Esophagus squamous epithelium (tissue), 5 donors: ENCODE measurements at places on chromosomes 6 and 20.

DNA sequence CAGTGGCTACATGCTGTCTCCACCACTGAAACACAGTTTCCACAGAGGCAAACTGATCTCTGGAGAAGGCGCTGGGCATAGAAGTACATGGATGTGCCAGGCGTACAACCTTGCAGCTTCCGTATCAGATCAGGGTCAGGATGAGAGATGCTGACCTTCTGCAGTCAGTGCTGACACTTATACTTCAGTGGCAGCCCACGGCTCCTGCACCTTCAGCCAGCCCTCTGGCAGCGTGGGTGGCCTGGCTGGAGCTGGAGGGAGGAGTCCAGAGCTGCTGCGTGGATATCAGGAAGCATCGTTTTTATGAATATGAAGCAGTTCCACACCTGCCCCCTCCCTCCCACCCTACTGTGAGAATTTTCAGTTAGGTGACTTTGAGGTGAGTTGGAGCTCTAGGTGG lies 149.3 kb downstream of the CFAP61 start:
- no peaks in the 10 kb centered on the region for H3K27me3 ChIP-seq
- DNase-seq, result no peak
- no peaks in the 10 kb centered on the region for H3K4me1 ChIP-seq
- no peaks in the 10 kb centered on the region for H3K36me3 ChIP-seq
- H3K4me3 ChIP-seq, result no peak overlapping the region

GRCh38 chr6:12235341-12235740 lies 54.8 kb upstream of the EDN1 start:
- no peak overlapping the region for H3K27ac ChIP-seq
- no peak overlapping the region for H3K4me3 ChIP-seq
- no peaks in the 10 kb centered on the region for H3K27me3 ChIP-seq

DNA sequence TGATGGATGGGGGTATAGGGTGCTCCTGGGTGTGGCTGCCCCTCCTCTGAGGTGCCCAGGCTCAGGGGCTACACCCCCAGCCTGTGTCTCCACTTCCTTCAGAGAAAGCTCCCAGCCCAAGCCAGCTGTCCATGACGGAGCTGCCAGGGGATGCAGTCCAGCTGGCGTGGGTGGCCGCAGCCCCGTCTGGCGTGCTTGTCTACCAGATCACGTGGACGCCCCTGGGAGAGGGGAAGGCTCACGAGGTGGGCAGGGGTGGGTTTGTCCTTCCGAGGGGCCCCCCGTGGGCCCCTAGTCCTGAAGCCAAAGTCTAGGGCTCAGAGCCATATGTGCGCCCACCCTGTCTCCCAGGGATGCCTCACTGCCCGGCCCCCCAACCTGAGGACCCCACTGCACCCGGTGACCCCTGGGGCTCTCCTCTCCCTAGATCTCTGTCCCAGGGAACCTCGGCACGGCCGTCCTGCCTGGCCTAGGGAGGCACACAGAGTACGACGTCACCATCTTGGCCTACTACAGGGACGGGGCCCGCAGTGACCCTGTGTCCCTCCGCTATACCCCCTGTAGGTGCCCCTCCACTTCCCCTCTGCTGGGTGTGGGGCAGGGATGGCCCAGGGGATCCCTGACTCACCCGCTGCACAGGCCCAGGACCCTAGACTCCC lies 19.8 kb downstream of the COL20A1 start:
- DNase-seq, result no peak
- no peaks in the 10 kb centered on the region for H3K36me3 ChIP-seq
- H3K4me1 ChIP-seq, result no peaks in the 10 kb centered on the region

- H3K27ac ChIP-seq, result no peak overlapping the region
- no peak for DNase-seq
- H3K36me3 ChIP-seq, result no peaks in the 10 kb centered on the region
- no peak overlapping the region for H3K4me3 ChIP-seq
- no peaks in the 10 kb centered on the region for H3K4me1 ChIP-seq
- no peaks in the 10 kb centered on the region for H3K27me3 ChIP-seq
These were observed 254.6 kb downstream of the EPHA7 start for GRCh38 chr6:93164781-93165180.

DNA sequence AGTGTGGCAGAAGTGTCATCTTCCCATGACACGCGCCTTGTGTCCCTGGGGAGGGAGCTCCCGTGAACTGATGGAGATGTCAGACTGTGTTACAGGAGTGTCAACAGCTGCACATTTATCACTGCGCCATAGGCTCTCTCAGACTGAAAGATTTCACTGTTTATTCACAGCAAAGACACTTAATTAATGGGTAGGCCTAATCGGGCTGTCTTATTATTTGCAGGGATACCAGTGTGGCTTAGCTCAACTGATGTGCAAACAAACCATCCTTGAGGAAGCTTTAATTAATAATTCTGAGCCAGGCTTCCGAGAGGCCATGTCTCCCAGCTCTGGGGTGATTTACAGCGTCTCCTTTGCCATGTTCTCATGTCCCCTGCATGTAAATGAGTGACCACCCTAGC lies 771.0 kb downstream of the QKI start:
- H3K4me3 ChIP-seq, result no peak overlapping the region
- H3K36me3 ChIP-seq, result no peaks in the 10 kb centered on the region
- no peaks in the 10 kb centered on the region for H3K4me1 ChIP-seq

GRCh38 chr6:165658395-165659058 lies 4.5 kb downstream of the PDE10A start:
- peaks cover 36% of the 10 kb centered on the region for H3K4me1 ChIP-seq
- DNase-seq, result no peak
- no peak overlapping the region for H3K4me3 ChIP-seq
- no peak overlapping the region for H3K27ac ChIP-seq

- peaks cover 37% of the 10 kb centered on the region for H3K27me3 ChIP-seq
- peaks cover 73% of the 10 kb centered on the region for H3K4me1 ChIP-seq
- no peaks in the 10 kb centered on the region for H3K36me3 ChIP-seq
- no peak overlapping the region for H3K27ac ChIP-seq
- no peak overlapping the region for H3K4me3 ChIP-seq
These were observed 6.6 kb downstream of the DLL1 start for GRCh38 chr6:170284126-170284773.

DNA sequence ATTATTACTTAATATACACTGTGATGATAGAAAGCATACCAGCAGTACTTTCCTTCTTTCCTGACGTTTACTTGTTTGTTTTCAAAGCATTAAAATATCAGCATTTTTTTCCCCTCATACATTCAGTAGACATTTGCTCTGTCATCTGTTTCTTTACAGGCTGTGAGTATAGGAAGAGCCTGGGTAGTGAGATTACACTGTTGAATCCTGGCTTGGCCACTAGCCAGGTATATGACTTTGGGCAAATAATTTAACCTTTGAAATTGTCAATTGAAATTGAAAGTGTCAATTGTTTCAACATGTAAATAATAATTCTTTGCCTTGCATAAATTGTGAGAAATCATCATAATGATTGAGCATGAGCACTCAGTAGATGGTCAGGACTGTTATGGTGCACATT lies 336.2 kb downstream of the CDKAL1 start:
- no peaks in the 10 kb centered on the region for H3K36me3 ChIP-seq
- DNase-seq, result no peak
- H3K4me3 ChIP-seq, result no peak overlapping the region
- no peak overlapping the region for H3K27ac ChIP-seq
